Breast epithelium (tissue), 4 donors: ENCODE measurements at places on chromosomes 1 and 21. TPM values are rescaled to one million over a fixed set of nuclear protein-coding genes. Genes with fewer than 3 reads are reported as not detected.
A peak's percentile ranks its signal among the peaks of the same experiment; 100 is the strongest.

DNA sequence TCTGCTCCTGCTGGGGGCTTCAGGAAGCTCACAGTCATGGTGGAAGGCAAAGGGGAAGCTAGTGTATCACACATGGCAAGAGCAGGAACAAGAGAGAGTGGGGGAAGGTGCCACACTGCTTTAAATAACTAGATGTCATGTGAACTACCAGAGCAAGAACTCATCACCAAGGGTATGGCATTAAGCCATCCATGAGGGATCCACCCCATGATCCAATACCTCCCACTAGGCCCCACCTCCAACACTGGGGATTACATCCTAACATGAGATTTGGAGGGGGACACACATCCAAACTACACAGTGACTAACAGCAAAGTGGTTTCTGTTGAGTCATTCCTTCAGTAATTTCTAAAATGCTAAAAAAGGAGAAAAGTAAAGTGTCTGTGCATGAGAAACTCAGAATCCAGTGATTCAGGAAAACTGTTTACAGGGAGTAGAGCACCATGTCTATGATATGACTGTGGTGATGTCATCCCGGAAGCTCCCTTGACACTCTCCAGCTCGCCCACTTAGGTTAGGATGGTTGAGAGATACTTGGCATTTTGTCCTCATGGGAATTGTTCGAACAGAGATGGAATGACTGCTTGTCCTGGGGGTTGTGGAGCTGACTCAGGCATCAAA lies 50.3 kb downstream of the CHD1L start:
- DNase-seq = no peak

Gene RGS1
- total RNA-seq = 13.6 TPM

GRCh38 chr1:197786280-197786679 lies 11.0 kb upstream of the DENND1B start:
- no peak for DNase-seq

DNA sequence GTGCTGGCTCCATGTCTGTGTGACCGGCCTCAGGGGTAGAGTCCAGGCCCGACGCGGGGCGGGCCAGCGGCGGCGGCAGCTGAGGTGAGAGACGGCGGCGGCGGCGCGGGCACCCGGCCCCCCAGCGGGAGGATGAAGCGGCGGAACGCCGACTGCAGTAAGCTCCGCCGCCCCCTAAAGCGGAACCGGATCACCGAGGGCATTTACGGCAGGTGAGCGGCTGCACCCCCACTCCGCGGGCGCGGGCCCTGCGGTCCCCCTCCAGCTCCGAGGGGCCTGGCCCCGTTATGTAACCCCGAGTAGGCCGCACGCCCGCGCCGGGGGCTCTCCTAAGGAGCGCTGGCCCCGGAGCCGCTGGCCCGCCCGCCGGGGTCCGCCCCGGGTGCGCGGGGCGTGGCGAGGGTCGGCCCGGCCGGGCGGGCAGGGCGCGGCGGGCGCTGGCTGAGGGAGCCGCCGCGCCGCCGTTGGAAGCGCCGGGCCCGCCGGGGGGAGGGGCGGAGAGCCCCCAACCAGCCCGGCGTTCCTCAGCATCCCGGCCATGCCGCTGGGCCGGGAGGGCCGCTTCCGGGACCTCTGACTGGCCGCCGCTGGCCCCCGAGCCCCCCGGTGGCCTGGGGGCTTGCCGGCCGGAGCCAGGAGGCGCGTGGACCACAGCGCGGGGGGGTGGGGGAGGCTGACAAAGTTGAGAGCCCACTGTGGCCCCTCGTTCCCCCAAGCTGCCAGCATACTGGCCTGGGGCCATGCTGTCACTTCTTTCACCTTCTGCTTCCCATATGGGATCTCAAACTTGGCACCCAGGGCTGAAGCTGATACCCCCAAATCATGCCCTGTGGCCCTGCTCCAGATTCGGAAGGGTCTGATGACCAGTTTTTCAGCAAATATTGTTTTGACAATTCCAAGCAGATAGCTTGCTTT lies 527 bp downstream of the MACO1 start:
- peak; percentile 26 for DNase-seq

- DNase-seq = no peak
Observed at GRCh38 chr1:114263343-114263742, 109.7 kb upstream of the SYT6 start.
